ENCODE measurements at places on chromosomes 3 and 15. TPM values are rescaled to one million over a fixed set of nuclear protein-coding genes. Genes with fewer than 3 reads are reported as not detected.

FRMD4B gene
- 23.5 TPM for total RNA-seq

RLBP1 gene
- total RNA-seq = not detected

NDN gene
- total RNA-seq = 29.0 TPM

RTP1 gene
- 0.16 TPM for total RNA-seq

SI gene
- not detected for total RNA-seq

THSD4 gene
- 53.8 TPM for total RNA-seq

CHRD gene
- 12.0 TPM for total RNA-seq

MYLK gene
- 786 TPM for total RNA-seq

VIPR1 gene
- total RNA-seq = 3.2 TPM

AGBL1 gene
- total RNA-seq = 0.21 TPM

CD200 gene
- 28.2 TPM for total RNA-seq

DNA sequence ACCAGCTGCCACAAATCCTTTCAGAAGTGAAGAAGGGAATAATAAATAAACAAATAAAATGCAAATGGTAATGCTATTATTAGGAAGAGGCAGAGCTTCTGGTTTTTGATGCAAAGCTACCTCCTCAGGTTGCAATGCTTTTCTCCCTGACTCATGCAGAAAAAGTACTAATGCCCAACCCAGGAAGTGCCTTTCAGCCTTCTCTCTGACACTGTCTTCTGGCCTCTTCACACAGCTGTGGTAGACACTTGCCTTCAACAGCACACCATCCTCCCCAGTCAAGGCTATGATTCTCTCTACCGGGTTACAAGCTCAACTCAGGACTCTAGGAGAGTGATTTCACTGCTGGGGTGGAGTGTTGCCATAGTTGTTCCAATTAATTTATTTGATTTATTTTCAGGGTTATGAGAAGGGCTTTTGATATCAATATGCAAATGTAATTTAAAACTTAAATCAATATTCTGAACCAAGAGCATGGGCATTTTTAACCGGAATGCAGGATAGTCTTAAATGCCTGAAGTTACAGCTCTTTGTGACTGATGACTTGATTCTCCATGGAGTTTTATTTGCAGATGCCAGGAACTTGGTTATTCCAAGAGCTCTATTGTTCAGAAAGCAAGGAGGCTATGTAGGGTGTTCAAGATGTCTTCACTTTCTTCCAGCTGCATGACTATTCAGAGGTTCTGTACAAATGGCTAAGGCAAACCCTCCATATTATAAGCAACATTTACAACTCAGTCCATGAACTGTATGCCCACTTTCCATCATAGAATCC, 27.1 kb upstream of the GALNT15 start:
- no peak for DNase-seq
- H3K27me3 ChIP-seq = no peaks in the 10 kb centered on the region
- no peaks in the 10 kb centered on the region for H3K36me3 ChIP-seq
- no peak overlapping the region for H3K4me3 ChIP-seq
- H3K4me1 ChIP-seq = no peaks in the 10 kb centered on the region
- no peak overlapping the region for H3K27ac ChIP-seq

- no peak overlapping the region for H3K4me3 ChIP-seq
- no peaks in the 10 kb centered on the region for H3K27me3 ChIP-seq
- H3K27ac ChIP-seq = no peak overlapping the region
- DNase-seq = no peak
- no peaks in the 10 kb centered on the region for H3K4me1 ChIP-seq
- no peaks in the 10 kb centered on the region for H3K36me3 ChIP-seq
Measured at GRCh38 chr3:85171976-85172375, 213.2 kb downstream of the CADM2 start.

- no peaks in the 10 kb centered on the region for H3K27me3 ChIP-seq
- no peaks in the 10 kb centered on the region for H3K4me1 ChIP-seq
- no peak for DNase-seq
- H3K27ac ChIP-seq = no peak overlapping the region
Measured at GRCh38 chr3:123791417-123791816, 92.7 kb downstream of the MYLK start.

DNA sequence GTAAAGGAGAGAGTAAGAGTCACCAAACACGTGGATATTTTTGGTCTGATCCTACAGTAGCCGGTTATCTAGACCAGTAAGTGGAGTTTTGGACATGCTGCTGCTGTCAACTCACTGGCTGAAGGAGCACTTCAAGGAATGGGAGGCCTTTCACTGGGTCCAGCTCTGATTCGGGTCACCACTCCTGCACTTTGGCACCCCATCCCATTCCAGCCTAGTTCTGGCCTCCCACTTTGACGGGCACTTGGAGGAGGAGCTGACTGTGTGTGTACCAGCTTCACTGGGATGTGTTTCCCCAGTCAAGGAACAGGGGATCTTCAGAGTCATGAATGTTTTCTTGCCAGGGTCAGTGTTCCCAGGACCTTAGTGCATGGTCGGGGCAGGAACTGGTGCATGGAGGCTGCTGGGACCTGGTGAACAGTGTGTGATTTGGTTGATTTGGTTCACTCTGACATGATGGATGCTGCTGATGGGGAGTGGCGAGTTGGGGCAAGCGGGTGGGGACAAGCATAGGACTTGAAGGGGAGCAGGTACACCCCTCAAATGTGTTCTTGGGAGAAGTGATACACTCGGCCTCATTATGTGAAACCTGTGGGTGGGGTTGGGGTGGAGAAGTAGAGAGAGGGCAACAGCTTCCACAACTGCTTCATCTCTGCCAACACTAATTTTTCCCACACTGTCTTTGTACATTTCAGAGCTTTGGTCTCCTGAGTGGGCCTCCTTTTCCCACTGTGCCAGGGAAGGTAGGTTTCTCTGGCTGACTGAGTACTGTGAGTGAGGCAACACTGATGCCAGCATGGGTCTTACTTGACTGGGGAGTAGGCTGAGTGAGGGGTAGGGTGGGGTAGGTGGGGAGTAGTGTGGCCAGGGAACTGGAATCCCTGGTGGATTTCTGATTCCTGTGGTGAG, 64.0 kb downstream of the RGMA start:
- H3K36me3 ChIP-seq = peaks cover 11% of the 10 kb centered on the region
- H3K4me1 ChIP-seq = peaks cover 2% of the 10 kb centered on the region
- H3K27me3 ChIP-seq = no peaks in the 10 kb centered on the region
- no peak for DNase-seq
- peak overlapping the region; percentile 23 for H3K27ac ChIP-seq

DNA sequence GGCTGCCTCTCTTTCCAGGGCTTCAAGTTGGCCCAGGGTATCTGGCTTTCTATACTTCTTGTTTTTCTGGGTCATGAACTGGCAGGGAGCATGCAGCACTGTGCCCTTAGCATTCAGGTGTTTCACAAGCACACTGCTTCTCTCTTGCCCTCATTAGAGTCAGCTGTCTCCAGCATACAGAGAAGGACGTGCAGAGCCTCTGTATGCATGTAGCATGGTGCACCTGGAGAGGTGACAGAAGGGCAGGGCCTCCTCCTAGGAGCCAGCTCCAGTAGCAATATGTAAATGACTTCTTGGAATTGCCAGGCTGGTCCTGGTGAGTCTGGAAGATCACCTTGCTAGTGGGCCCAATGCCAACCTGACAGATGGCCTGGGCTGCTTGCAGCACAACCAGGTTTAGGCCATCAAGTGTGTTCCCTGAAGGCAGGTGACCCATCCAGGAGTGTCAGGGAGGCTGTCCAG, 44.8 kb upstream of the ATP2C1 start:
- H3K36me3 ChIP-seq = no peaks in the 10 kb centered on the region
- DNase-seq = no peak
- H3K4me3 ChIP-seq = no peak overlapping the region
- no peak overlapping the region for H3K27ac ChIP-seq
- H3K4me1 ChIP-seq = no peaks in the 10 kb centered on the region

DNA sequence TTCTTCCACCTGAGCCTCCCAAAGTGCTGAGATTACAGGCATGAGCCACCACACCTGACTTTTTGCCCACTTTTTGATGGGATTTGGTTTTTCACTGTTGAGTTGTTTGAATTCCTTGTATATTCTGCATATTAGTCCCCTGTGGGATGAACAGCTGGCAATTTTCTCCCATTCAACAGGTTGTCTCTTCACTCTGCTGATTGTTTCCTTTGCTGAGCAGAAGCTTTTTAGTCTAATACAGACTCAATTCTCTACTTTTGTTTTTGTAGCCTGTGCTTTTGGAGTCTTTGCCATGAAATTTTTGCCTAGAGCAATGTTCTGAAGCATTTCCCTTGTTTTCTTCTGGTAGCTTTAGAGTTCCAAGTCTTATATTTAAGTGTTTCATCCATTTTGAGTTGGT, 62.7 kb upstream of the MFGE8 start:
- no peaks in the 10 kb centered on the region for H3K27me3 ChIP-seq
- no peak for DNase-seq
- H3K4me3 ChIP-seq = no peak overlapping the region
- no peaks in the 10 kb centered on the region for H3K36me3 ChIP-seq
- H3K27ac ChIP-seq = no peak overlapping the region

DNA sequence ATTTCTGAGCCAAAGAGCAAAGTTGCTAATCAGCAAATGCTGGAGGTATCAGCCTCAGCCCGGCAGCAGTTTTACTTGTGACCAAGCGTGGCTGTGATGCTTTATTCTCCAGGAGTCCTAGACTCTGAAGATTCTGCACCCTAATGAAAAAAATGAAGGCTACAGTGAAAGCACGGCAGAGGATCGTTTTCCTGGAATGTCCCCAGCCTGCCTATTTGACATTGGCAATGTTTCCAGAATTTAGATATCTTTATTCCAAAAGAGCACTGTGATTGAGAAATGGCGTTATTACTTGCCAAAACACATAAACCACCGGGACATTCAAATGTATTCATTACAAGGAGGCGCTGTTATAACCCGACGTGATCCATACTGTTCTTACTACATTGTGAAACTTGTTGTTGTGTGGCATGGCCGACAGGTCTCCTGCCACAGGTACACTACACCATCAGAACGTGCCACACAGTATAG, 263.8 kb downstream of the SLCO3A1 start:
- H3K27me3 ChIP-seq = no peaks in the 10 kb centered on the region
- H3K4me1 ChIP-seq = no peaks in the 10 kb centered on the region
- H3K27ac ChIP-seq = no peak overlapping the region
- H3K36me3 ChIP-seq = peaks cover 5% of the 10 kb centered on the region

- peaks cover 1% of the 10 kb centered on the region for H3K4me1 ChIP-seq
- H3K36me3 ChIP-seq = no peaks in the 10 kb centered on the region
- H3K27ac ChIP-seq = peak overlapping the region; percentile 71
- peak overlapping the region; percentile 88 for H3K4me3 ChIP-seq
Measured at GRCh38 chr3:150603980-150604319, 829 bp downstream of the SELENOT start.

- no peak overlapping the region for H3K27ac ChIP-seq
- H3K27me3 ChIP-seq = no peaks in the 10 kb centered on the region
- peak; percentile 59 for DNase-seq
- no peaks in the 10 kb centered on the region for H3K36me3 ChIP-seq
- H3K4me1 ChIP-seq = no peaks in the 10 kb centered on the region
Measured at GRCh38 chr3:36700537-36701248, 63.7 kb downstream of the DCLK3 start.

DNA sequence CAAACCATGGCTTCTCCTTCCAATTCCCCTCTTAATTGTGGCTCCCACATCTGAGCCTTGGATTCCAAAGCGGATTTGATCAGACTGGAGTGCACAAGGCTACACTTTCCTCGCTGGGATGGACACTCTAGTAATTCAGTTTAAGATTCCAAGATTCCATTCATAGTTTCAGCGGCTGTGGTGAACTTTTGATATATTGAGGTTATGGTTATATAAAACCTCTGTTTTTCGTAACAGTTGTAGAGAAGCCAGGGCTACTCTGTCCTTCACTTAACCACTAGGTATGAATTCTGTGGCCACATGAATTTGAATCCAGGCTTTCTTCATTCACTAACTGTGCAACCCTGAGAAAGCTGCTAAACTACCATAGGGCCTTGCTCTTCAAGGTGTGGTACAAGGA, 67.9 kb upstream of the KY start:
- no peaks in the 10 kb centered on the region for H3K36me3 ChIP-seq
- H3K27ac ChIP-seq = no peak overlapping the region
- no peak for DNase-seq
- no peaks in the 10 kb centered on the region for H3K4me1 ChIP-seq
- no peak overlapping the region for H3K4me3 ChIP-seq

DNA sequence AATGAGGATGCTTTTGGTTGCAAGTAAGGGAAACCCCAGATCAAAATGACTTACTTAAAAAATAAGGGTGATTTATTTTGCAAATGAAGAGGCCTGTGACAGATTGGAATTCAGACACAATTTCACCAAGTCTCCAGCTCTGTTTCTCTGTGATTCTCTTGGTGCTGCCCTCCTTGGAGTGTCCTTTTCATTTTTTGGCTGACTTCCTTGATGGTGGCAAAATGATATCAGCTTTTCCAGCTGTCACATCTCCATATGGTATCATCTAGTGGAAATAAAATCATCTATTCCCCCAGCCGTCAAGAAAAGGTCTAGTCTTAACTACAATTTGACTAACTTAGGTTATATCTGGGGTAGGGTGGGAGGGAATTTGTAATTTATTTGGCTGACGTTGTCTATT, 68.5 kb upstream of the SLC25A26 start:
- no peak overlapping the region for H3K27ac ChIP-seq
- H3K4me1 ChIP-seq = no peaks in the 10 kb centered on the region

GRCh38 chr15:68818769-68819494, 1.8 kb downstream of the ANP32A start:
- no peaks in the 10 kb centered on the region for H3K36me3 ChIP-seq
- no peaks in the 10 kb centered on the region for H3K4me1 ChIP-seq
- no peaks in the 10 kb centered on the region for H3K27me3 ChIP-seq
- H3K27ac ChIP-seq = peak overlapping the region; percentile 68

- no peak overlapping the region for H3K4me3 ChIP-seq
- no peak for DNase-seq
- no peaks in the 10 kb centered on the region for H3K27me3 ChIP-seq
Measured at GRCh38 chr15:43868406-43868805, 41.6 kb downstream of the WDR76 start.

DNA sequence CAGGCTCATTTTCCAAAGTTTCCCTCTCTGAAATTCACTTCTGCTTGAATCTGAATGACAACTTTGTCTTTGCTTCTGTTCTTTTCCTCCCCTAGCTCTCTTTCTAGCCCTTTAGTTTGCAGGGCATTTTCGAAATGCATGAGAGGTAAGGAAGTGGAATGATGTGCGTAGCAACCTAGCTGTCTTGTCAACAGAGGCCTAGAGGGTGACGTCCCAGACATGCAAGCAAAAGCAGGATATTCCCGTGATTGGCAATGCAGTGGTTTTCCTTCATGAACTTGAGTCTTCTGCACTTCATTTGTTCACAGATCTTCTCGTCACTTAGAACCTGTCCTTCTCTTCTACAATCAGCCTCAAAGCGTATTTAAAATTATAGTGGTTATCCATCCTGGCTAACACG, 51.9 kb upstream of the PPP4R2 start:
- no peaks in the 10 kb centered on the region for H3K27me3 ChIP-seq
- no peaks in the 10 kb centered on the region for H3K36me3 ChIP-seq
- no peaks in the 10 kb centered on the region for H3K4me1 ChIP-seq
- DNase-seq = no peak
- no peak overlapping the region for H3K4me3 ChIP-seq
- H3K27ac ChIP-seq = no peak overlapping the region

GRCh38 chr3:178320456-178321351, 215.5 kb upstream of the KCNMB2 start:
- DNase-seq = no peak
- no peak overlapping the region for H3K4me3 ChIP-seq
- no peak overlapping the region for H3K27ac ChIP-seq
- no peaks in the 10 kb centered on the region for H3K27me3 ChIP-seq
- peaks cover 6% of the 10 kb centered on the region for H3K4me1 ChIP-seq

- no peak overlapping the region for H3K4me3 ChIP-seq
- H3K4me1 ChIP-seq = no peaks in the 10 kb centered on the region
- no peak overlapping the region for H3K27ac ChIP-seq
- no peaks in the 10 kb centered on the region for H3K36me3 ChIP-seq
- no peak for DNase-seq
- no peaks in the 10 kb centered on the region for H3K27me3 ChIP-seq
Measured at GRCh38 chr3:115885621-115886020, 262.3 kb downstream of the GAP43 start.

- H3K27ac ChIP-seq = peak overlapping the region; percentile 96
- H3K4me1 ChIP-seq = peaks cover 9% of the 10 kb centered on the region
- DNase-seq = no peak
Measured at GRCh38 chr15:89167267-89168176, 53.9 kb downstream of the RLBP1 start.

Data from aorta (tissue), 5 donors.